Activated CD4-positive, alpha-beta T cell treated with anti-CD3 and anti-CD28 coated beads for 36 hours (primary cell): ENCODE measurements at places on chromosomes 4 and X. TPM values are rescaled to one million over a fixed set of nuclear protein-coding genes. Genes with fewer than 3 reads are reported as not detected.
A peak's percentile ranks its signal among the peaks of the same experiment; 100 is the strongest.

The TRAM1L1 gene
- total RNA-seq = not detected

The PDGFC gene
- not detected for total RNA-seq

DNA sequence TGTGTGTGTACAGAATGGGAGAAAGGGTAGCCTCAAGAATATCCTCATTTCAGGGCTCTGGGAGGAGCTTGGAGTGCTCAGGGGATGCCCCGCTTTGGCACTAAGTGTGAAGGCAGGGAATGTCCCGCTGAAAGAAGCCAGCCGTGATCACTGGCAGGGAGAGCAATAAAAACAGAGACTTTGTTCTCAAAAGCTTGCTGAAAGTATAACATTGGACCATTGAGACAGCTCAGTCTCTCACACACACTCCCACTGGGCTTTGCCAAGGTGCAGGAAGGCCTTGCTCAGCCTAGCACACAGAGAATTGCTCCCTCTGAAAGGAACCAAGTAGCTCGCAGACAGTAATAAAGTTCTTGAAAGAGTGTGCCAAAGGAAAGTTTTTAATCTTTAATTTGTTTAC lies 143.8 kb upstream of the SLITRK2 start:
- no peak for DNase-seq

DNA sequence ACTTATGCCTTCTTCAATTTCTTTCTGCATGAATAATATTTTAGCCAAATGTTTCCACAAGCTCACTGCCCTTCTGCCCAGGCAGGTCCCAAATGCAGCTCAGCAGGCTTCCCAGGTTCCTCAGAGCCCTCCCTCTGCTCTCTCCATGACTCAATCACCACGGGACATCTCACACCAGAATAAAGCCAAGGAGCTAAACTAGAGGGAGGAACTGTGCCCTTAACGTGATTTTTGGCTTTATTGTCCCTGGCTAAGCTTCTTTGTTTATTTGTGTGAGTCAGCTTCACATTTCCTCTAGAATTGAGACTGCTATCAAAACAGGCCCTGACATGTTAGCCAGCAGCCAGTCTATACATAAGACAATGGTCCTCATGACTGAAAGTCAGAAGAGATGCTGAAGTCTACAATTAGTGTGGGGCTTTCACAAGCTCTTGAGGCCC lies 186.4 kb upstream of the GALNT7 start:
- DNase-seq = no peak

GRCh38 chr4:168059251-168059650 lies 33.1 kb upstream of the ANXA10 start:
- no peak for DNase-seq

The SYTL5 gene
- total RNA-seq = not detected

DNA sequence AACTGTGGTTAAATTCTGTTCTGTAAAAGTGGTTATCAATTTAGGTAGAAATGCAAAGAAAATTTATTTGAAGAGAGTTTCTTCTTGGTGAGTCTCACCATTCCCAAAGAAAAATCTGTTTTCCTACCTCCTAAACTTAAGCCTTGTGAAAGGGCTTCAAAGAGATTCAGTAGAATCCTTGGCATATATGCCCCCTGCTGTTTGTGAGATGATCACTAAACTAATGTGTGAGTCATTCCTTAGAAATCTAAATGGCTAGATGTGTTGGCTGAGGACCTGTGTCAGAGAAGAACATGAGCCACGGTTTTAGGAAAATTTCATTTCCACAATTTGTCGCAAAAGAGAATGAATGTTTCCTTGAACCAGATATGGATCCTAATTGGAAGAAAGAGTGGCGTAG lies 260.9 kb downstream of the SLC7A11 start:
- DNase-seq = no peak

GRCh38 chr4:56653461-56654237 lies 27.4 kb downstream of the HOPX start:
- peak; percentile 66 for DNase-seq

The TRPC5OS gene
- not detected for total RNA-seq

The ZBED1 gene
- total RNA-seq = 33.6 TPM

- peak; percentile 38 for DNase-seq
These were observed 1.2 kb downstream of the PROM1 start for GRCh38 chr4:16082426-16083240.

DNA sequence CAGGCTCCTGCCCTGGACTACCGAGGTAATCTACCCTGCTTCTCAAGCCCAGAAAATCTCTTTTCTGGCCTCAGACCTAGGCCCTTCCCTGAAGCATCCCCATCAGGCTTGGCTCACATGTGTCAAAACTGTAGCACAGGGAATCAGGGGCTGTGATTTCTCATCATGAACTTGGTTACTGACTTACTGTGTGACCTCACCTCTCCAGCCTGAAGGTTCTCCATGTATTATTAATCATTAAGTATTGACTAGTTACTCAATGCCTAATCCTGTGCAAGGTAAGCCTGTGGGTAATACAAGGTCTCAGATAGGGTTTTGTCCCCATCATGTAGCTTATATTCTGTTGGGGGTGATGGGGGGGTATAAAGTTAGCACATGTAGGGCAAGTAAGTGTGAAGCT lies 6.8 kb downstream of the SRPX2 start:
- DNase-seq = no peak

DNA sequence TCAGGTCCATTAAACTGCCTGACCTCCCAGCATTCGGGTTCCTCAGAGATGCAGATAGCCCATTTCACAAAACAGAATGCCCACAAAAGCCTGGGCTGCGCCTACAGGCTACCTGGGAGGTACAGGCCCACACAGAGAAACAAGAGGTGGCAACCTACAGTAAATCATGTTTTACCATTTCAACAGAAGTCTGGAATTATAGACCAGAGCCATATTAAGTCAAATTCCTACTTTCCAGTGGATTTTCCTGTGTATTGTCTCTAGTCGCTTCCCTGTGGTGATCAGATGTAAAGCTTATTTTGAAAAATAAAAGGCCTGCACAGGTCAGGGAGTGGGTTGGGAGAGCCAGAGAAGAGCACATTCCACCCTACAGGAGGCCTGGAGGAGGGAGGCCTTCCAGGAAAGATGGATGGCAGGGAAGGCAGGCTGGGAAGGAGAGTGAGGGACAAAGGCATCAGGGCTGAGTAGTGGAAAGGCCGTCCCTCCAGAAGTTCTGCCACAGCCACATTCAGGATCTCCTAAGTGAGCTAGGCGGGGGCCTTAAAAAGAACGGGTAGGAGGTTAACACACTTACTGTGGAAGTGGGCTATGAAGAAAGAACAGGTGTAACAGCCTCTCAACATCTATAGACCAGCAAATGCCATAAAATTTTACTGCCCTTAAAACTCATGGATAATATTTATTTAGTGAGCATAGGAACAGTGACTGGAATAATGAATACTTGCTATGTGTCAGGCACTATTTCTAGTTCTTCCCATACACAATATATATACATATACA lies 19.0 kb upstream of the USO1 start:
- no peak for DNase-seq

The DRD5 gene
- not detected for total RNA-seq

GRCh38 chr4:127634181-127634580 lies 1.4 kb downstream of the INTU start:
- no peak for DNase-seq

DNA sequence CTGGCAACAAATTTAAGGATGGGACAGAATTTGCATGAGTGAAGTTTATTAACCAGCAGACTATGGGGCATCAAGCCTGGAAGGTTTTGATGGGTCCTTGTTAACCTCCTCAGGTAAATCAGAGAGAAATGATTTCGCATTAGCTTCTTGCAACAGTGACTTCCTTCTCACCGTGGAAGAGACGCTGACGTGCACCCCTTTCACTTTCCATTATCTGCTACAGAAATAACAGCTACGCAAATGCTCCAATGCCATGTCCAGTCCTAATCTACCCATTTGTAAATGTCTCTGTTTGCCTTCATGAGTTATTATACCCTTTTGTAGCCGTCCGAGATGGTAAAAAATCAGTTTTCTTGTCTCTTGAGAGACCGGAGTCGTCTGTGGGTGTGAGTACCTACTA lies 100.3 kb downstream of the SLC34A2 start:
- no peak for DNase-seq

DNA sequence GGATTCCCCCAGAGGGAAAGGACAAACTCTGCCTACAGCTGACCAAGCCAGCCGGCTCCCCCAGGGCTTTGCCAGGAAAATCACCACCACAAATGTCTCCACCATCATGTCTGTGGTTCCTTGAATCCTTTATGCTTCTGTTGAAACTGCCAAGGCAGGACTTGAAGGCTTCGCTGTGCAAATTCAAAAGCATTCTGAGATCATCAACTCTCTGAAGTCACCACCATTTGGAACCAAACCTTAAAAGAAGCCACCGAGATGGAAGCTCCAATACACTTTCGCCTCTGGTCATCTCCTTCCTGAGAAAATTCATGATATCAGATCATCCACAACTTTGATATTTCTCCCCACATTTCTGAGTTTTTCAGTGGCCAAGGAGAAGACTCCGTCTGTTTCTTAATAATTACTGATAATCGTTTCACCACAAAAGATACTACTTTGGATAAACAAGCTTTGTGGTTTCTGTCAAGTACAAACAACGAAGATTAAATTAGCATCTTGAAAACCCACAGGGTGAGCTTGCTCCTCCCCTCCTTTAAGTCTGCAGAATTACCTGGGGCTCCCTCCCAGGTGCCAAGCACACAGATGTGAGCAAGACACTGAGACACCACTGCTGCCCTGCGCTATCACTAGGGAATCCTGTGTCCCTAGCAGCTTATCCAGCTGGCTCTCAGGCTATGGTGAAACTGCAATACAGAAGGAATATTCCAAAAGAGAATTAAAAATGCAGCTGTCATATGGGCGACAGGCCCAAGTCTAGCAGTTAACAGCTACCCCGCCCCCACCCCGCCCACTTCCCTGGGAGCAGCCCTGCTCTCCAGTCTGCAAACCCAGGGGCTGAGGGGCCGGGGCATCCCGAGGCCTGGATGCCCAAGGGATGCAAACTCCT lies 125.0 kb upstream of the TBL1X start:
- DNase-seq = no peak

DNA sequence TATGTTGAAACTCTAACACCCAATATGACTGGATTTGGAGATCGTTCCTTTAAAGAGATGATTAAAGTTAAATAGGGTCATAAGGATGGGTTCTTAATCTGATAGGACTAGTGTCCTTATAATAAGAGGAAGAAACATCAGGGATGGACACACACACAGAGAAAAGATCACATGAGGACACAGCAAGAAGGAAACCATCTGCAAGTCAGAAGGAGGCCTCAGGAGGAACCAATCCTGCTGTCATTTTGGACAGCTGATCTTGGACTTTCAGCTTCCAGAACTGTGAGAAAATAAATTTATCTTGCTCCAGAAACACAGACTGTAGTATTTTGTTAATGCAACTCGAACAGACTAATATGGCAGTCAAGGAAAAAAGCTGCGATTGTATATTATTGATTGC lies 631.5 kb downstream of the PCDH7 start:
- DNase-seq = no peak

The CXorf49 gene
- not detected for total RNA-seq

DNA sequence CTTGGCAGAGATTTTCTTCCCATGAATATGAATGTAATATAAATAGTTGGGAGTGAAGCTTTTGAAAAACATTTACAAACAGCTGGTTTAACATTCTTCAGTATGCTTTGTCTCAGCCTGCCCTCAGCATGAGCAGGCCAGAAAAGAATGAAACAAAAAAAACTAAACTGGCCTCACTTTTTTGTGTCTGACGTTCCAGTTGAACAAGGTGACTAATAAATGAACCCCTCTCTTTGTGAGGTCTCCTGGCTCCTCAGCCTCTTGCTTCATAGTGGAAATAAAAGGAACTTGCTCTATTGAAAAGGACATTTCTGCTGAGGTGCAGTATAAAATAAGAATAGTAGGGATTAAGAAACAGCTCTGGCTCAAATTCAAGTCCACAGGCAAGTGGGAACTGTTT lies 9.4 kb downstream of the CHST7 start:
- no peak for DNase-seq

DNA sequence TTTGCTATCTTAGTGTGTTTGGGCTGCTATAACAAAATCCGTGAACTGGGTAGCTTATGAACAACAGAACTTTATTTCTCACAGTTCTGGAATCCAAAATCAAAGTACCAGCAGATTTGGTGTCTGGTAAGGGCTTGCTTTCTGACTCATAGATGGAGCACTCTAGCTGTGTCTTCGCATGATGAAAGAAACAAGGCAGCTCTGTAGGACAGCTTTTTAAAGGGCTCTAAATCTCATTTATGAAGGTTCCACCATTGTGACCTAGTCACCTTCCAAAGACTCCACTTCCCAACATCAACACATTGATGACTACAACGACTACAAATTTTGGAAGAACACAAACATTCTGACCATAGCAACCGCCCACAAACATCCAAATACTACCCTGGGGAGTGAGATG lies 158.6 kb upstream of the LCORL start:
- no peak for DNase-seq

The KCNIP4 gene
- total RNA-seq = not detected

The TREX2 gene
- total RNA-seq = 0.91 TPM

GRCh38 chrX:110671068-110671803 lies 124.4 kb downstream of the CHRDL1 start:
- no peak for DNase-seq

The ARAP2 gene
- 42.5 TPM for total RNA-seq

The DCHS2 gene
- total RNA-seq = 0.14 TPM

- no peak for DNase-seq
These were observed 143.7 kb downstream of the AFAP1 start for GRCh38 chr4:7795983-7796382.

DNA sequence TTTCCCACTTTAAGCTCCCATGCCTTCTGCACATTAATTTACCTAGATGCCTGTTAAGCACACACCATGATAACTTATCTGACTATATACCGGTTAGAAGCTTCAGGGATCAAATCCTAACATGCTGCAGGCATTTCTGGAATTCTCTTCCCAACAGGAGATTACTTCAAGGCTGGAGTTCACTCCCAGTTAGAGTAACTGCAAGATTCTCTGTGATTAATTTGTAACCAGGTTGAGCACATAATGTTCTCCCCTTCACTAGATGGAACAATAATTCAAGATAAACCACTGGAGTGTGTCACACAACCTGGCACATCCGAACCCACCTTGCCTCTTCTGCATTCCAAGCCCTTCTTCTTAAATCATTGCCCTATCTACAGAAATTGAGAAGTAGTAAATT lies 11.8 kb upstream of the UGT2A3 start:
- DNase-seq = no peak

The ZNF157 gene
- 0.79 TPM for total RNA-seq

- DNase-seq = no peak
These were observed 194.2 kb upstream of the SLITRK2 start for GRCh38 chrX:145623453-145623852.

DNA sequence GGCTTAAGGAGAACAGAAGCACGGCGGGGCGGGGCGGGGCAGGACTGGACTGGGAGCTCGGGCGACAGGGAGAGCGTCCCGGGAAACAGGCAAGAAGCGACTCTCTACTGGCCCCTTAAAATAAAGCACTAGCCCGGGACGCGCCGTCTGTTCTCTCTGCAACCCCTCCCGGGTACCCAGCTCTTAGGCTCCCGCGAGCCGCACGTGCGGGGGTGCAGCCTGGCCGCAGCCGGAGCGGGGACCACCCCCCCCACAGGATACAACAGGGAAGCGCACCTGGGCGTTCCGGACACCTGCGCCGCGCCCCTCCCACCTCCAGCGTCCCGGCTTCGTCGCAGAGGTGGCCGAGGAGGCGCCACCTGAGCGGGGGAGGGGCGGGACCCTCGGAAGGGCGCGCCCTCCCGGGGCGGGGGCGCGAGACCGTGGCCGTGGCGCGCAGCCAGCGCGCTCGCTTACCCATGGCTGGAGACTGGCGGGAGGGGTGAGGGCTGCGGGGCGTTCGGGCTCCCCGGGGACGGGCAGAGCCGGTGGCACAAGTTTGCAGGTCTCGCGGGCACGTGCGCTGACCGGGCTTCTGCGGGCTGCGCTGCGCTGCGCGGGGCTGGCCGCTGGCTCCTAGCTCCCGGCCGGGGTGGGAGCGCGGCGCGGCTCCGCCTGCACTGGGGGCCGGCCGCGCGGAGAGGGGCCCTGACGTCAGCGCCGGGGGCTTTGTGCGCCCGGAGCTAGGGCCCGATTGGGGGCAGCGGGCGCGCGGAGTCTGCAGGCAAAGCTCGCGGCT lies 91.5 kb downstream of the GEMIN8 start:
- DNase-seq = peak; percentile 13
